ENCODE measurements at places on chromosomes 5 and 9.

DNA sequence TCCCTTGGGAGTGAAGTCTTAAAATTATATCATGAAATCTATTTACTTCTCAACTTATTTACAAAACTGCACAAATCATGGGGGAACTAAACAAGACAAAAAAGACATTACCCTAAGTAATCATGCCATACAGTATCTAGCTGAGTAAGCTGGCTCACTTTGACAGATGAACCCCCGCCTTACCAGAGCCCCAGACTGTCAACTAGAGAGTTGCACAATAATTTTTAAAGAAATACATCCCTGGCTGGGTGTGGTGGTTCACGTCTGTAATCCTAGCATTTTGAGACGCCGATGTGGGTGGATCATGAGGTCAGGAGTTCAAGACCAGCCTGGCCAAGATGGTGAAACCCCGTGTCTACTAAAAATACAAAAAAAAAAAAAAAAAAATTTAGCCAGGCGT lies 62.3 kb downstream of the LPAR1 start:
- DNase-seq, result no peak

DNA sequence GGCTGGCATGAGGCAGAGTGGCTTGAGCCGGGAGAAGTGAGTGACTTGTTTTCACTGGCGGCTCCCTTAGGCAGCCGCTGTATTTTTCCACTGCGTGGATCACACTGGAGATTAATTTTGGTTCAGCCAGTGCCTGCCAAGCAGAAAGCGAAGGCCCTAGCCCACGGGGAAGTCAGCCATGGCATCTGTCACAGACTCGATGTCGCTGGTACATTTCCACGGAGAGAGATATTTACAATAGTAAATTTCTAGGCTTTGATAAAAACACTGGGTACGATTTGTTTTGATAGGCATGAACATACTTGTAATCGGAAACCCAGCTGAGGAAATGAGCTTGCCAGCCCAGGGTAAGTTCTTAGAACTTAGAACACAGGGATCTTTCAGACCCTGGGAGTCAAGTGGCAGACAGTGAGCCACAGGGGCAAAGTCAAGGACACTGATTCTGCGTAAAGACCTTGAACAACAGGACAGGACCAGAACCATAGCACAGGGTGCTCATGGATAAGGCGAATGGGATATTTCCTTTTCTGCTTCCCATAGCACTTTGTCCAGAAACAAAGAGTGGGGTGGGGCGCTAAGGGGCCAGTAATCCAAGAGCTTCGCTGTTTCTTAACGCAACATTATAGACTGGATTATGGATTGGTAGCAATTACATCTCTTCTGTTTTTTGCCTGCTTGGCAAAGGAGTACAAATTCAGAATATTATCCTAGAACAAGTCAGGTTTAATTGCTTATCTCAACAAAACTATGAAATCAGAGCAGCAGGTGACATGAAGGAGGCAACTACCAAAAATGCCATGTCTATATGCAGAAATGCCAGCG lies 4.5 kb downstream of the DUSP1 start:
- no peak for DNase-seq

DNA sequence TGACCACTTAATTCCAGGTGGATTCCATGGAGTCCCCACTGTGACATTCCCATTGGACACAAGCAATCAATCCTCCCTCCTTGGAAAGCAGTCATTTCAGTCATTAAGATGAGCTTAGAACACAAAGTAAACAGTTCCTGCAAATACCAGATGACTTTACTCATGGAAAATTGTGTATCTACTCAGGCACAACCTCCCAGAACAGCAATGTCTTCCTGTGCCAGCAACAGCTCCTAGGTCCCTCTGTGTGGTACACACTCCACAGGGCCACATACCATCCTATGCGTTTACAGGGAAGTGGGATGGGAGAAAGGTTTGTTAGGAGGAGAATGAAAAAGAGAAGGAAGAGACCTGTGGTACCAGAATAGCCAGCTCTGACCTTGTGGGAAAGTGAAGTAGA lies 53.7 kb downstream of the MTMR12 start:
- DNase-seq, result no peak

DNA sequence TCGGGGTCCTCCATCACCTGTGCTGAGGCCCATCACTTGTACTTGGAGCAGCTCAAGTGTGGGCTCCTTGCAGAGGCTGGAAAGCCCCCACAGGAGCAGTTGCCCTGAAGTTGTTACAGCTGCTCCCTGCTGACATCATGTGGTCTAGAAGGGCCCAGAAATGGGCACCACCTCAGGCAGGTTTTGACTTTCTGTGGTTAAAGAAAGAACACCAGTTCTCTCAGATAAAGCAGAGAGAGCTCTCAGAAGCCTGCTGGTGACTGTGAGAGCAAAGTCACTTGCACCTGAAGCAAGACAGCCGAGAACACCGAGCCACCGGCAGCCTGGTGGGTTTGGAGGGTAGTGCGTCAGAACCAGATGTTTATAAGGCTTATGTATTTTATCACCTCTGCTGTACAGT lies 70.4 kb downstream of the MVB12B start:
- no peak for DNase-seq

GRCh38 chr5:174000076-174000475 lies 11.1 kb downstream of the C5orf47 start:
- no peak for DNase-seq

GRCh38 chr5:60297658-60298057 lies 402.3 kb downstream of the DEPDC1B start:
- no peak for DNase-seq

DNA sequence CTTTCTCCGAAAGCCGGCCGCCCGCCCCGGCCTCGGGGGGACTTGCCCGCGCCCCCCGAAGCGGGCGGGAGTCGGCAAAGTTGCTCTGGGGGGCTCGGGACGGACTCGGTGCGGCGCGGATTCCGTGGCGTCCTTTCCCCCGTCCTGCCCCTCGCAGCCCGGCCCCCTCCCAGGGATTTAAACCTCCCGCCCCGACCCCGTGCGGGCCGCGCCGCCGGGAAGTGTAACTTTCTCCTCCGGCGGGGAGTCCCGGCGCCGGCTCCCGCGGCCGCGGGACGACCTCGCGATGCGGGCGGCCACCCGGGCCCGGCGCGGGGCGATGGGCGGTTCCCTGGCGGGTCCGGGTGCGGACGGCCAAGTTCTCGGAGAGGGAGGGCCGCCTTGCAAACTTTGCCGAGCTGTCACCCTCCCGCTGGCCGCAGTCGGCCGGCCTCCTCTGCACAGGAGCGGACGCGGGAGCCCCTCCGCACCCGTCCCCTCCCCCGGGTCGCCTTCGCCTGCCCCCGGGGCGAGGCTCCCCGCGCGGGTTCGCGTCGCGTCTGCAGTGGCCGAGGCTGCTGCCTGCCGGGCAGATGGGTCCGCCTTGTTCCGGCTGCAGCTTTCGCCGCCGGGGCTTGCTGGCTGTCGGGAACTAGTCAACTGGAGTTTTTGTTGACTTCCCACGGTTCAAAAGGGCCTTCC lies 732 bp downstream of the PBX3 start:
- DNase-seq, result no peak

DNA sequence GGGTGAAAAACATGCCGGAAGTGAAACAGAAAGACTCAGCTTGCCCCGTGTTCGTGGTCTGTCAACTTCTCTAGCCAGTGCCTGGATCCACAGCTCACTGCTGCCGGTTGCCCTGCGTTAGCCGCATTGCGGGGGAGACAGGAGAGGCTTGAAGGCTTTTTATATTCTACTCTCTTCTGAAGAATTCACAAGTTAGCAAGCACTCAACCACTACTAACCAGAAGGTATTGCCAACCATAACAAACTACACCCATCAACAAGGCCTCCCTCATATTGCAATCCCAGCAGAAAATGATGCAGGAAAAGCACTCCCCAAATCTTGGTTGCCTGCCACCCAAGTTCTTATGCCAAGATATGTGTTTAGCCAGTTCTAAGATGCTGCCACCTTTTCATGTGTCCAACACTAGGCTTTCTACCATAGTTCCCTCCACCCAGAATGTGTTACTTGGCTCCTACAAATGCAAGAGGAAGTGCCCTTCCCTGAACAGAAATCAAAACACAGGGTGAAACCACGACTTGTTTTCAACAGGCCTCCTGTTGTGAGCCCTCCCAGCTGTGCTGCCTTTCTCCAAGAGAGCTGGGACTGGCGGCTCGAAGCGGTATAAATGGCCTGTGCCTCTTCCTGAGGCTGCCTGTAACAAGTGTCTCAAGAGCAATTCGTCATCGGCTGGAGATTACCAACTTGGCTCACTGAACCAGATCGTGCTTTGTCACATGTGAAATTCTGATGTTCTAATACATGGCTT lies 129.0 kb downstream of the SNX18 start:
- DNase-seq, result no peak

GRCh38 chr5:78387468-78388153 lies 27.2 kb downstream of the SCAMP1 start:
- DNase-seq, result no peak

DNA sequence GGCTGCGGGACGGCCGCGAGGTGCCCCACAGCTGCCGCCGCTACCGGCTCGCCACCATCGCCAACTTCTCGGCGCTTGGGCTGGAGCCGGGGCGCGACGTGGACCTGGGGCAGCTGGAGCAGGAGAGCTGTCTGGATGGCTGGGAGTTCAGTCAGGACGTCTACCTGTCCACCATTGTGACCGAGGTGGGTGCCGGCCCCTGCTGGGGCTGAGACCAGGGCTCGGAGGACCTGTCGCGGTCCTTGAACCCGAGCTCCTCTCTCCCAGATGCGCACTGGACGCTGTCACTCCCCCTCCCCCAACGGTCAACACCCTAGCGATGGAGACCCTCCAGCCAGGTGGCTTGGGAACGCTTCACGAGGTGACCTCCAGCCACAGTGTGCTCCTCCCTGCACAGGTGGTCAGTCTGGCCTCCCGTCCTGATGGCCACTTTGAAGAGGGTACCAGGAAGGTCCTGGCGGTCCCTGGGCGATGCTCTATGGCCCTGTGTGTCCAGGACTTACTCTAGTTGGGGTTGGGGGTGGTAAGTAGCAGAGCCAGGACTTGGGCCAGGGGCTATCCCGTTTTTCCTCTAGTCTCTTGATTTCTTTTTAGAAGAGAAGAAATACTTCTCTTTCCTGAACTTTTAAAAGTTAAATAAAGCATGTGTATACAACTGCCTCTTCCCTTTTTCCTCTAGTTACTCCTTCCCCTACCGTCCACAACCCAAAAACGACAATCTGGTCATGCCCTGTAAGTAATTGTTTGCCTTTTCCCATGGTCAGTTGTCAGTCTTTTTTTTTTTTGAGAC lies 866 bp downstream of the SLC22A5 start:
- DNase-seq, result no peak

GRCh38 chr5:41790038-41790776 lies 80.0 kb downstream of the OXCT1 start:
- DNase-seq, result no peak

GRCh38 chr5:59673438-59674058 lies 220.0 kb downstream of the PDE4D start:
- no peak for DNase-seq

Data from NCI-H524 treated with DMSO at 0.1 percent for 48 hours (cell line).